ENCODE measurements at places on chromosomes 3 and 15.

DNA sequence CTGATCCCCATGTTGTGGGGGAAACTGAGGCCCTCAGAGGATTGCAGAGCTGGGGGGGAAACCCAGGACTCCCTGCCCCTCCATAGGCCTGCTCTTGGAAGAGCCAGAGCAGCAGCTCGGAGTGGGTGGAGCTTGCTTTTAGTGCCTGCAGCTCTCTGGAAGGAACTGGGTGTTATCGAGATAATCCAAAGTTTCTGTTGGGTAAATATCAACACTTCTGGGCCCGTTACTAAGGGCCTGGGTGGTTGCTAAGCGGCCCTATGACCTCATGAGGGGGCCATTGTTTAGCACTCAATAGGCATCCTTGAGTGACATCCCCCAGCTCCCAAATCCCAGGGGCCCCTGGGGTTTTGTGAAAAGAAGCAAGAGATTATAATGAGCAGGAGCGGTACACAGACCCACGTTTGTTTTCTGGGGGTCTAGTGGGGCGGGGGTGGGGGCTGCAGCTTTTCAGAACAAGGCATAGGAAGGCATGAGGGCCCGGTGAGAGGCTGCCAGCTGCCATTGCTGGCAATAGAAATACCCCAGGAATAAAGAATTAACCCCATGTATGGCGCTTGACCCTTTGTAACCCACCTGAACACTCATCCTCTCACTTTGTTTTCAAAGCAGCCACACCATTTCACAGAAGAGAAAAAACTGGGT is 48.3 kb upstream of the ATP2B2 start:
- DNase-seq: no peak

DNA sequence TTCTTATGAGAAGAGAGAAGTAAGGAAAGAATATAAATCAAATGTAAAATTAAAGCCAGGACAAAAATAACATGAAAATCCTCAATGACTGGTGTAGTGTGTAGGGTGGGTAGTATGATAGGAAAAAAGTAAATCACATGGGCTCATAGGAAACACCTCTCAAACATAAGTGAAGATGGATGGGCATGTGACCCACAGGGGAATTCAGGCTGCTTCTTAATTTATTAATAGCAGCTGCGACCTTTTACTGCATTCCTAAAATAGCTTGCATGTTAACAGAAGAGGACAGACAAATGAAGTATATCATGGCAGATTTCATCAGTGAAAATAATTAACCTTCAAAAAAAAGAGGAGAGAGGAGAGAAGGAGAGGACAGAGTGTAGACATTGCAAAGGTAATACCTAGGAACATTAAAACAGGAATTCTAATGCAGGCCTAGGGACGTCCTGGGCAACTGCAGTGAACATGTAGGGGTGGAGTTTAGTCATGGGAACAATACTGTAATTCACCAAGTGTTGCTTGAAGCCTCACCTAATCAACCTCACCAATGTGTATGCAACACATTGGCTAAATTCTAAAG is 132.9 kb downstream of the KCNMB2 start:
- DNase-seq: peak; percentile 5

DNA sequence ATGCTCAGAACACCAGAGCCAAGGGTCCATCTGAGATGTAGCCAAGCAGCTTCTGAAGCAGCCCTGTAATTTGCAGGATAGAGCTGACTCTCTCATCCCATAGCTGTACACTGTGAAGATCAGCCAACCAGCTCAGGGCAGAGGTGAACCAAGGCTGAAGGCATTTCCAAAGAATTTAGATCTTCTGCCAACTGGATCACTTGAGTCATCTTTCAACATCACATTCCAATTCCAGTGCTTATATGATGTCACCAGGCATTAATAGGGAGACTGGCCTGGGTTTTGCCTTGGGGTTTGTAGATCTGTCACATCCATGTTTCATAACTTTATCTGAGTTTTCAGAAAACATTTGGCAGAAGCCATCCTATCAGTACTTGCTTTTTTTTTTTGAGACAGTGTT is 98.2 kb downstream of the NR2F2 start:
- DNase-seq: peak; percentile 93

DNA sequence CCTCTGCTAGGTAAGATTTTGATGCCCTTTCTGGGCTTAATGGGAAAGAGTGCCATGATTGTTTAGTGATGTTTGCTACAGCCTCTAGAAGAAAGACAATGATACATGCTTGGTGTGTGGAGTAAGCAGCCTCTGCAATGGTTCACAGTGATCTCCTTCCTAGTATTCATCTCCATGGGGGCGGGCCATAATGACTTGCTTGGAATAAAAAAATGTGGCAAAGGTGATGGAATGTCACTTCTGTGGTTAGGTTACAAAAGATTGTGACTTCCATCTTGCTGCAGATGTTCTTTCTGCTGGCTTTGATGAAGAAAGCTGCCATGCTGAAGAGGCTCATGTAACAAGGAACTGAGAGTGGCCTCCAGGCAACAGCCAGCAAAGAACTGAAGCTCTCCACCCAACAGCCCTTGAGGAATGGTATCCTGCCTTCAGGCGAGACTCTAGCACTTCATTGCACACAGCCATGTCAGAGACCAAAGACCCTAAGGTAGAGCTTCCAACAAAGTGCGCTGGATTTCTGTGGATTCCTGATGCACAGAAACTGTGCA is 139.1 kb upstream of the LRIG1 start:
- peak; percentile 40 for DNase-seq

GRCh38 chr3:185701611-185702261 is 115.6 kb downstream of the SENP2 start:
- DNase-seq: no peak

- DNase-seq: no peak
These were observed 930.1 kb upstream of the NR2F2 start for GRCh38 chr15:95400428-95400827.

GRCh38 chr3:146283781-146284445 is 33.0 kb upstream of the PLSCR4 start:
- no peak for DNase-seq

- no peak for DNase-seq
These were observed 38.2 kb downstream of the STAG1 start for GRCh38 chr3:136714020-136714419.

- peak; percentile 98 for DNase-seq
These were observed 1.3 kb upstream of the USP3 start for GRCh38 chr15:63502843-63503738.

DNA sequence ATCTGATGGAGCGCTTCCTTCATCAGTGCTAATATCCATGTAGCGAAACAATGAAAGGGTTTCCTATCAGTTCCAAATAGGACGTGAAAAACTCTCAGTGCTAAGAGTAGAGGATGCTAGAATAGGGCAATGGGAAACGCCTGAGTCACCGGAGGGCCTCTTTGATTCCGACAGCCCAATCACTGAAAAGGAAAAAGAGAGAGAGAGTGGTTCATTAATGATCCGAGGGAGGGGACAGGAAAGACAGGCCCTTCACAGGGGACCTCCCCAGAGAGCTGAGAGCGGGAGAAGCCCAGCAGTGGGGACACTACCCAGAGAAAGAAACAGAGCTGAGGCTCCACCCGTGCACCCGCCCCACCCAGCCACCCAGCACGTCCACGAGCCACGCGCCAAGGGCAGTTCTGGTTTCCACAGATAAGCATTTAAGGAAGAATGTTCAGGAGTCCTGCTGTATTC is 76.9 kb downstream of the RPN1 start:
- DNase-seq: no peak

- DNase-seq: no peak
These were observed 160.6 kb upstream of the CHRM5 start for GRCh38 chr15:33807665-33808064.

GRCh38 chr3:54028372-54028771 is 94.0 kb upstream of the CACNA2D3 start:
- no peak for DNase-seq

GRCh38 chr3:195194559-195195206 is 76.3 kb downstream of the XXYLT1 start:
- DNase-seq: no peak

DNA sequence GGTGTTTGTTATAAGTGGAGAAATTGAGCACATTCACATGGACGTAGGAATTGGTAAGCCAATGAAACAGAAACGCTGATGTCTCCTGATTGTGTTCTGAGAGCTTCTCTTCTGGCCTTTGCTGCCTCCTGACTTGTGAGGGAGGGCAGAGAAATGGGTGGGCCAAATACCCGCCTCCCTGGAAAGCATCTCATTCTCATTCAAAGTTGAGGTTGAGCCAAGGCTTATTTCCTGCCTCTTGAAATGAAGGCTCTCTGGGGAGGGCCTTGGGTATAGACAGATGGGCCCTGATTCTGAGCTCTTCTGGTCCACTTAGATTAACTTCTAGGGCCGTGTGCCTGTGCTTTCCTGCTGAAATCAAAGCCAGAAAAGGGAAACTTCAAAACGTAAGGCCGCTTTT is 57.4 kb upstream of the MYZAP start:
- DNase-seq: no peak

DNA sequence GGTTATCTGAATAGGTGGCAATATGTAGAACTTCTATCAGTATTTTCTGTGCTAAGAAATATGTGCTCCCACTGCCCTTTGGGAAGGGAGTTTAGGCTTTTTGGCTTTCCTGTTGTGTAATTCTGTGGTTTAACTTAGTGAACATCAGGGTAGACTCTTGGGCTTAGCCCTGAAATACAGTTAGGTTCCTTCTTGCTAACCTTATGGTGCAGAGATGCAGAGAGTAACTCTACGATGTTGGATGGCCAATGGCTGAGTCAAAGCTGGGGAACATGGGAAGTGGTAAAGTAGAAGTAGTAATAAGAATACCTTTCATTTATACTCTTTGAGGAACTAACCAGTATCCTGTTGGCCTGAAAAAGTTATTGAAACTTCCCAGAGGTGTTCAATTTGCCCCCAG is 80.8 kb upstream of the IL12A start:
- DNase-seq: no peak

DNA sequence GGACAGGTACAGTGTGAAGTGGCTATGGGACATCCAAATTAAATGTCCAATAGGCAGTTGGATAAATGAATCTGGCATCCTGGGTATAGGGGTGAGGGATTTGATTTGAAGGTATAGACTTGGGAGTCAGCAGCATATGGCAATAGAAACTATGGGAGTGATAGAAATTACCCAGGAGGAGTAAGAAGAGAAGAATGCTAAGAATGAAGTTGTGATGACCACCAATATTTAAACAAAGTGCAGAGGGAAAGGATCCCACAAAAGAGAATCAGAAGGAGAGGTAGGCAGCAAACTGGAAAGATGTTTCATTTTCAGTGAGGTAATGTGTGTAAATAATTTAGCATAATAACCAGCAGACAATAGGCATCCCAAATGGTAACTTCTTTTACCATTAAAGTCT is 13.8 kb upstream of the MSL2 start:
- DNase-seq: peak; percentile 58

- DNase-seq: no peak
These were observed 196.0 kb upstream of the BCL6 start for GRCh38 chr3:187941135-187941847.

GRCh38 chr15:95839367-95839782 is 491.1 kb upstream of the NR2F2 start:
- DNase-seq: no peak

- DNase-seq: peak; percentile 79
These were observed at the start of gene MBNL1 for GRCh38 chr3:152268555-152269055. Gene MBNL1 (plus strand): TSS chr3:152268929. CDS start chr3:152300194, 31,265 bp downstream.

GRCh38 chr3:15756505-15756904 is 41.3 kb downstream of the ANKRD28 start:
- no peak for DNase-seq

DNA sequence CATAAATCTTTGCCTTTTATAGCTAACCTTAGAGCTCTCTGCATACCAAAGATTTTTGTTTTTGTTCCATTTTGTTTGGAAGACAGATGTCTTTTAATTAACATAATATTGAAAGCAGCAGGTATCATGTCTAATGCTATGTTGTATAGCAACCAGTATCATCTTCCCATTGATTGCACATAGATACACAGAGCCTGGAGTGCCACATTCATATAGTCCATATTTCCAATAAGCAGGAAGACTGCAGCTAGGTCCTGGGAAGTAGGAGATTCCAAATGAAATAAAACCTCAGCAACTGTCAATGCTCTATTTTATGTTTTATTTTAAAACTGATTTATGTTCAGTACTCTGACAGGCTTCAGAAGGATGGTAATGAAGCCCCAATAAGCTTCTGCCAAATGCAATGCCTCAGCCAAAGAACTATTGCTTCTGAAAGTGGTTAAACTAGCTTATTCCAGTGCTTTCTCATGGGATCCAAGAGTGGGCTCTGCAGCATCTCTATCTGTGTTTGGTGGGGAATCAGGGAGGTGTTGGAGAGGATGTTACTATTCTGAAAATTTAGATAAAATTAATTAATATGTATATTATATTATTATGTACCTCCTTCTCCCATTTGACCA is 6.5 kb upstream of the KCNMB2 start:
- no peak for DNase-seq

GRCh38 chr3:13879102-13879945 is 547 bp downstream of the WNT7A start:
- no peak for DNase-seq

GRCh38 chr3:113454630-113455029 is 13.3 kb upstream of the CFAP44 start:
- no peak for DNase-seq

- no peak for DNase-seq
These were observed 170.0 kb downstream of the RAB11A start for GRCh38 chr15:66039117-66039871.

DNA sequence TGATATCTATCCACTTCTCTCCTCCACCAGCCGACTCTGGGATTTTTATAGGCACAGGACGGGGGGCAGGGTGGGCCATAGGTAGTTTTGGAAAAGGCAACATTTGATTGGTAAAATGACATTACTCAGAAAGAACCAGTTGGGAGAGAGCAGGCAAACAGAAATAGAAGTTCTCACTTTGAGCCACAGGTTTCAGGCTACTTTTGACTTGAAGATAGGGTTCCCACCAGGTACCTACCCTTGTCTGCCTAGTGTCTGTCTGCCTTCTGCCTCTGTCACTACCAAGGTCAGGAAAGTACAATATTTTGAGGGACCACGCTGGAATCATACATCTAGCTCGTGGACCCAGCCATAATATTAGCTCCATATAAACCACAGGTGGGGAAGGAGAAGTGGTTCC is 412.9 kb upstream of the GRM7 start:
- no peak for DNase-seq

GRCh38 chr3:55333046-55333445 is 154.1 kb downstream of the WNT5A start:
- DNase-seq: peak; percentile 56

- DNase-seq: no peak
These were observed 19.1 kb upstream of the LAMP3 start for GRCh38 chr3:183181606-183182005.

- no peak for DNase-seq
These were observed 38.6 kb downstream of the OSBPL10 start for GRCh38 chr3:31942446-31942845.

GRCh38 chr3:47824541-47825473 is 21.9 kb downstream of the DHX30 start:
- DNase-seq: peak; percentile 89
